Stimulated activated CD4-positive, alpha-beta T cell treated with anti-CD3 and anti-CD28 coated beads, Interleukin-1b, Interleukin-23, amount 100 ng/mL, for 1 hour (primary cell): ENCODE measurements at places on chromosomes 6 and 20.

GRCh38 chr20:58907320-58908137 is 55.0 kb downstream of the GNAS start:
- no peak for DNase-seq

DNA sequence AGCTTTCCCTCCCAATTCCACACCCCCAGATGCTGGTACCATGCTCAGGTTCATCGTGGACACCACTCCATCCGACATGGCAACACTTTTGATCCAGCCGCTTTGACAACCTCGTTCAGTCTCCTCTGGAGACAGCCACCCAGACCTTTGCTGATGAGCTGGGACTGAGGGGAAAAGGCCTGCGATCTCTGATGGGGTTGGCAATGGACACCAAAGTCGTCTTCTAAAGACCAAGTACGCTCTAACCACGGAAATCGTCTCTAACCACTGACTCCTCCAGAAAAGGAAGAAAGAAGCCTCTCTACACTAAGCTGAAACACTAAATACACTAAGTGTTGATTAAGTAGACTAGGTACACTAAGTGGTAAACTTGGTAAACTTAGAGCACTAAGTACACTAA is 26.1 kb upstream of the HLA-E start:
- no peak for DNase-seq

GRCh38 chr6:32936239-32937152 is 4.3 kb downstream of the HLA-DMB start:
- no peak for DNase-seq

GRCh38 chr20:440636-441035 is 21.7 kb downstream of the TBC1D20 start:
- DNase-seq: no peak

- DNase-seq: no peak
Observed at GRCh38 chr20:51828762-51829161, 26.4 kb upstream of the SALL4 start.

DNA sequence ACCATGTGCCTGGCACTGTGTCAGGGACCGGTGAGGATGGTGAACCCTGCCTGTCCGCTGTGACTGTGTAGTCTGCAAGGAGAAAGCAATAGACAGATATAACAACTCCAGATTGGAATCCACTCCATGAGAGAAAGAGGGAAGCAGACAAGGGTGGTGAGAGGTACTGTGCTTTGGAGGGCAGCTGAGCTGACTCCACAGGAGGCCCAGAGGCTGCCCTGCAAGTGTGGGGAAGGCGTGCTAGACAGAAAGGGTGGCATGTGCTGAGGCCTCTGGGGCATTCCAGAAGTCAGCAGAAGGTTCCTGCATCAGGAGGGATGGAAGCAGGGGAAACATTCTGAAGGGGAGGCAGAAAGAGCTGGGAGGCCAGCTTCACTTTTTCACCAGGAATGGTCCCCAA is 39.3 kb upstream of the APCDD1L start:
- no peak for DNase-seq

GRCh38 chr6:87803791-87804190 is 101.8 kb upstream of the AKIRIN2 start:
- no peak for DNase-seq

GRCh38 chr20:57680131-57680716 is 29.6 kb downstream of the PMEPA1 start:
- DNase-seq: no peak

GRCh38 chr6:116990679-116991078 is 113.6 kb downstream of the RFX6 start:
- DNase-seq: no peak

DNA sequence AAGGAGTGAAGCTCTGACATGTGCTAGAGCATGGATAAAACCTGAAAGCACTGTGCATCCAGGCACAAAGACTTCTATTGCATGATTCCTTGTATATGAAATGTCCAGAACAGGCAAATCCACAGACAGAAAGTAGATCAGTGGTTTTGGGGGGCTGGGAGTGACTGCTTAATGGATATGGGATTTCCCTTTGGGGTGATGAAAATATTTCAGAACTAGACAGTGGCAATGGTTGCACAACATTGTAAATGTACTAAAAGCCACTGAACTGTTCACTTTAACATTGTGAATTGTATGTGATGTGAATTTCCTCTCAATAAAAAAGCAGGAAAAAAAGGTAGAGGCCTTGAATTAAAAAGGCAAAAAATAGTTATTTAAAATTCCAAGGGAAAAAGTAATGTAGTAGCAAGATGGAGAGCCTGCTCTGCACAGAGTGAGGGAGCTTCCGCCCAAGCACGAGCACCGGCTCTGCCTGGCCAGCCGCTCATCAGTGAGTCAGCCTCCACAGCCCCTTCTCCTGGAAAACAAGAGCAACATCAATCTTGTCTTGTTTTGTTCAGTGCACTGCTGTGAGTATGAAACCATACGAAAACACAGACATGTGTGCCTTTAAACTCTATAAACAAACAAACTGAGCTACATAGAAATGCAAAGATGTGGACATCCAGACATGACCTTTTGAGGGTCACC is 74.6 kb upstream of the THBS2 start:
- no peak for DNase-seq

- no peak for DNase-seq
Observed at GRCh38 chr20:54204063-54204462, 3.8 kb upstream of the PFDN4 start.

DNA sequence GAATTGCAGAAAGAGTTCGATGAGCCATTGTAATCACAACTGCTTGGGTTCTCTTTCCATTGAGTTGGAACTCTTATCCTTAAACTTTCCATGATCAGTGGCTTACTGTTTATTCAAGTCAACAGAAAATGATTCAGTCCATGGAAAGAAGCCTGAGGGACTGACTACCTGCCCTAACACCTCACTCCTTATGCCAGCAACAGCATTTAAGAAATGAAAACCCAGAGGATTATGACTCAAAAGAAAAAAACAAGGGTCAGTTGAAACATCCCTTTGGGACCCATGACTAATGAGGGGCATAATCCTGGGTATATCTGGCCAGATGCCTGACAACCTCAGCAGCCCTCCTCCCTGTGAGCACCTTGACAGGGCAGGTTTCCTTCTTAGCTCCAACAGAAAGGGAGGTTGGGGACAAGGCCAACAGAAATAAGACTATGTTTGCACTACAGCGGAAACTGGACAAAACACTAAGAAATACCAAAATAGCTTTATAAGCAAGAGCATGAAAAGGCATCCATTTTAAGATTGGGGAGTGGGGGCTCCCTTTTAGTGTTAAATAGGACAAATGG is 106.7 kb downstream of the MAP3K5 start:
- no peak for DNase-seq

DNA sequence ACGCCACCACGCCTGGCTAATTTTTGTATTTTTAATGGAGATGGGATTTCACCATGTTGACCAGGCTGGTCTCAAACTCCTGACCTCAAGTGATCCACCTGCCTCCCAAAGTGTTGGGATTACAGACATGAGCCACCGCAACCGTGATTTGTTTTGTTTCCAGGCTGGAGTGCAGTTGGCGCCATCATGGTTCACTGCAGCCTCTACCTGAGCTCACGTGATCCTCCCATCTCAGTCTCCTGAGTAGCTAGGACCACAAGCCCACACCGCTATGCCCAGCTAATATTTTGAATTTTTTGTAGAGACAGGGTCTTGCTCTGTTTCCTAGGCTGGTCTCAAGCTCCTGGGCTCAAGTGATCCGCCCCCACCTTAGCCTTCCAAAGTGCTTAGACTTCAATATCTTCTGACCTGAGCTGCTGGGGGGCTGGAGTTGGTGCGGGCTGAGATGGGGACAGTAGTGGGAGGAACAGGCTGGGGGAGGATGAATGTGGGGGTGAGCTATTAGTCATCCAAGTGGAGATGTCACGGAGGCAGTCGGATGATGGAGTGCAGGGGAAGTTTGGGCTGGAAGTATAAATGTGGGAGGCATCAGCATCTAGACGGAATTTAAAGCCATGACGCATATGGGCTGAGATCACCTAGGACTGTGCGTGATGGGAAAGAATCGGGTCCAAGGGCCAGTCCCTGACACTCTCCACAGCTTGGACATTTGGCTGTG is 23.1 kb upstream of the ZMYND8 start:
- no peak for DNase-seq

- no peak for DNase-seq
Observed at GRCh38 chr20:20009784-20010253, 7.3 kb upstream of the NAA20 start.

GRCh38 chr20:63876489-63877036 is 11.5 kb downstream of the TPD52L2 start:
- no peak for DNase-seq

- DNase-seq: no peak
Observed at GRCh38 chr6:134619077-134619476, 301.2 kb upstream of the SGK1 start.

- DNase-seq: no peak
Observed at GRCh38 chr20:10667560-10668167, 6.1 kb downstream of the JAG1 start.

GRCh38 chr20:51886891-51887608 is 84.7 kb upstream of the SALL4 start:
- DNase-seq: no peak

GRCh38 chr6:75412969-75413662 is 80.5 kb downstream of the FILIP1 start:
- DNase-seq: no peak

DNA sequence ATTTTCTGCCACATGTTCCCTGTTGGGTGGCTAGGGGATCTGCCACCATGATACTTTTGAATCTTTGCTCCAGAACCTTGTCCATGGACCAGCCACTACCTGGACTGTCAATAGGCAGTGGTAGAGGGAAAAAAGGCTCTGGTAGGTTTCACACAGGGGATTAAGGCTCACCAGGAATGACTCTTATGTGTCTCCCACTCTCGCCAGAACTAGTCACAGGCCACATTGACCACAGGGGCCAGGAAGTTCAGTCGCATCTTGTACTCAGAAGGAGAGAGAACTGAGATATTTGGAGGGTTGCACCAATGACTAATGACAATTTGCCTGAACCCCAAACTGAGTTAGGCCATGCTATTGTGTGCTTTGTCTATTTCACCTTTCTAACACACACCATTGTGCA is 23.6 kb upstream of the APCDD1L start:
- no peak for DNase-seq

DNA sequence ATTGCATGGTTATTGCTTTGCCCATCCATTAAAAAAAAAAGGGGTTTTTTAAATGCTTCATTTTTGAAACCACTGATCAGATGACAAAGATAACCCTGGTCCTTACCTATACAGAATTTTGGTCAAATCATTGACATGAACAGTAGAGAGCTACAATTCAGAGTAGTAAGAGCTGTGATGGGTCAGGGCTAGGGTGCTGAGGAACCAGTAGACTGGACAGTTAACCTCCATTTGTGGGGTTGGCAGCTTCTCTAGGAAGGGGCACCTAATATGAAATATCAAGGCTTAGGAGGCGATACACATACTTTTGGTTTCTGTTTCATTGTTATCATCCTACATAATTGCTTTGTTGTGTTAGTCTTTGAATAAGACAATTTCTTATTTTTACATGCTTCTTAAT is 55.1 kb downstream of the ORC3 start:
- DNase-seq: no peak

GRCh38 chr6:39084506-39084905 is 30.5 kb downstream of the SAYSD1 start:
- no peak for DNase-seq

DNA sequence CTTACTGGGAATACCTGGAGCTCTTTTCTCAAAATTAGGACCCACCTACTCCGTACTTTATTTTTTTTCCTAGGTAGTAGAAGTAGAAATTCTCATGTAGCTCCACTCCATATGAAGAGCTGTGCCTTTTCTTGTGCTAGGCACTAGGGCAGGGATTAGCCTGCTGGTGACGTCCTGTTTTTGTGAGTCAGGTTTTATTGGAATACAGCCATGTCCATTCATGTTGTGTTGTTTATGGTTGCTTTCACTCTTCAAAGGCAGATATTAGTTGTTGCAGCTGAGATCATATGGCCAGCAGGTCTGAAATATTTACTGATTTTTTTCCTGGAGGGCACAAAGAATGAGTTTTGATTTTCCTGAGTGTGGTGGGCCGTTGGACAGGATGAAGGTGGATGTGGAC is 20.5 kb downstream of the XRN2 start:
- DNase-seq: no peak

DNA sequence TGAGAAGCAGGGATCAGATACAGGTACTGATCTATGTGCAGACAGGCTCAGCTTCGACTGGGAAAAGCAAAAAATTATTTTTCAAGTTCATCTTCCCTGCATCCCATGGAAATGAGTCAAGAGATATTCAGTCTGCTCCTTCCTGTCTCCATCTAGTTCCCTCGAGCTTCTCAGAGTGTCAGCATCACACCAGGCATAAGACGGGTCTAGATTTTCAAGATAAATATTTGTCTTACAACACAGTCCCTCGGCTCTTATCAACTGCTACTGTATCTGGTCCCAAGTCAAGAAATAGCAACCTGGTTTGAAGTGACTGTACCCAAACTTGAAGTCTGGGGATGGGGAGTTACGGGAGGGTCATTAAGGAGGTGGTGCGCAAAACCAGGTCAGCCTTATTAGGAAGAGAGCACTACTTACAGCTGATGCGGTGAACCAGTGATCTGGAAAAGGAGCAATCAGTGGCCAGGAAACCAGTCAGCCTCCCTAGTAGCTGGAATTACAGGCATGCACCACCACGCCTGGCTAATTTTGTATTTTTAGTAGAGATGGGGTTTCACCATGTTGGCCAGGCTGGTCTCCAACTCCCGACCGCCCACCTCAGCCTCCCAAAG is 29.7 kb downstream of the ZMYND8 start:
- DNase-seq: no peak

DNA sequence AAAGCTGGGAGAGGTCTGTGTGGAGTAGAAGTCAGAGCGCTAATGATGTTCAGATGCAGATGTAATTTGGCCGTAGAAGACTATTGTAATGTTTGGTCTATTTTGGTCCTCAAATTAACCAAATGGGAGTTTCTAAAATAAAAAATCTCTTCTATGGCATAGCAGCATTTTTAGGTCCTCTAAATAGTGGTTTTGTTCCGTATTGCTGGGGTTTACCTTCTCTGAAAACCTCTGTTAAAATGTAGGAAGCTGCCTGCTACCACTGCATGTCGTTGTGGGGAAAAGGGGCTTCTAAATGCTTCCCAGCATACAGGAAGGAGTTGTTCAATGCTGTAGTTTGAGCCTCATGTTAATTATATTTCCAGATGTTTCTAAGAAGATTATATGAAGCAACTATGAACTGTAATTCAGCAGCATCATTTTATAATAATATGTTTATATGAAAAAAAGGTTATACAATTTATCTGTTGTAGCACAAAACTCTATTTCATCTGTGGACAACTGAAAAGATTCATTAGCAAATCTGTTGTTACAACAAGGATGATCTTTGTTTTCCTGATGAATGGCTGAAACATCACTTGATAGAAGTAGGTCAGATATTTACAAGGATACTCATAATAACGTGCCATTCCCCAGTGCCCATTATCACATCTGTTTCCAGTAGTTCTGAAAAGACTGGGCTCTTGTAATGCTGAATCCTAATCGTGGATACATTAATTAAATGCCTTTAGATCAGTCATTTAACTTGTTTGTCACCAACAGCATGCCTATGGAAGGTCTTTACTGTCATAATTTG is 256.6 kb downstream of the TBC1D7 start:
- DNase-seq: no peak

- DNase-seq: no peak
Observed at GRCh38 chr6:18148304-18149025, 6.4 kb downstream of the TPMT start.
